ENCODE measurements at places on chromosomes 7 and 10. TPM values are rescaled to one million over a fixed set of nuclear protein-coding genes. Genes with fewer than 3 reads are reported as not detected.

- no peak for DNase-seq
Observed at GRCh38 chr10:71623098-71623985, 96.2 kb downstream of the C10orf105 start.

DNA sequence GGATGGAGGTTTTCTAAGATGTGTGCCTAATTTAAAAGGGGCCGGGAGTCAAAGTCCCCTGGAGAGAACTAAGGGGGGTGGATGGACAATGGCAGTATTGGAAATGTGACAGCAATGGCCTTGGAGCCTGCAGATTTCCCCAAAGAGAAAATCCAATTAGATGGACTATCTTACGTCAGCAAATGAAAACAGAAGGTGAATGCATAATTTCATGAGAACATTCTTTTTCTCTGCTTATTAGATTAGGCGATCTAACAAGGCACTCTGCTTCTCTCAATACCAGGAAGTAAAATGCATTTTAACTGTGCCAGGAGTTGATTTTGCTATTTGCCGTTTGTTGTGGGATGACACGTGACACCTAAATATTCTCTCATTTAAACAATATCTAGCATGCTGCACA lies 226.6 kb downstream of the ADAM12 start:
- DNase-seq = no peak

DNA sequence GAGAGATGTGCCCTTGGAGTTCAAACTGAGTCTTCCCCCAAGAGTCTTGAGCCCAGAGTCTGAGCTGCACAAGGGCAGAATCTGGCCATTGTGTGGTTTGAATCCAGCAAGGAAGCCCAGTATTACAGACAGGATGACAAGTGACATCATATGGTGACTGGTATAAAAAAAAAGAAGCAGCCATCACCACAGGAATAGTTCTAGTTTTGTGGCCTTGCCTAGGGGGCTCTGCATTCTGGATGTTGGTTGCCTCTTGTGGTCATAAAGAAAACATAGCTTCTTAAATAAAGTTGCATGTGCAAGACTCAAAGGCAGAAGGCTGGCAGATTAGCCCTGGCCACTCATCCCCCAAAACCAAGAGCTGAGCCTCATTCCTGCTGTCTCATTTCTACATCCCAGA lies 16.8 kb upstream of the LRRC72 start:
- no peak for DNase-seq

DNA sequence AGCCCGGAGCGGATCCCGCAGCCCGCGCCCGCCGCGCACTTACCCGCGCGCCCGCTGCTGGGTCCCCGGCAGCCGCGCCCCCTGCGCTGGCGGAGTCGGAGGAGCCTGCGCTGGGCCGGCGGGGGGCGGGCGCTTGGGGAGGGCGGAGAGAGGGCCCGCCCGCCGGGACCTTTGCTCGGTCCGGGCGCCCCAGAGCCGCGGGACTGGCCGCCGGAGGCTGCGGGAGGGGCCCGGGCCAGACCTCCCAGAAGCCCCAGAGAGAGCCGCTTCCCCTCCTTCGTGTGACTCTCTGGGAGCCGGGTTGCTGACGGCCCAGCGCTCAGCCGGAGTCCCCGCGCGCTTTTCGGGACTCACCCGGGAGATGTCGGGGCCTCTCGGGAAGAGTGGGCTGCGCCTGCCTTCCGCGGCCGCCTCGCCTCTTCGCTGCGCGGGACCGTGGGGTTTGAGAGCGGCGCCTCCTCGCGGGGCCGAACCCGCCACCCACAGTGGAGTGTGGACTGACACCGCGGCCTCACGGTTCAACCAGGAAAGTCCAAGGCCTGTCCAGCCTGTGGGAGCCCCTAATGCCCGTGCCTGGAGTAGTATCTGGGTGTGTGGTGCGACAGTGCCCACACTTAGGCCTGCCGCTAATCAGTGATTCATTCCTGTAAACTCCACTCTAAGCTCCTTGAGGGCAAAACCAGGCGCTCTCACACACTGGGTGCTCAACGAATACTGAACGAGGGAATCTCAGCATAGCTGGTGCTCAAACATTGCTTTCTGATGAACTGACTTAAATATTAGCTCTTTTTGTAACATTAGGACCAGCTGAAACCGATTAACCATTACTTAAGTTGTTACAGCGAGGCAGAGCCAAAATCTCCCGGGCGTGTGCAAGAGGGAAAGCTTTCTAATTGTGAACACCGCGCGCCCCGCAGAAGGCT lies at the start of gene GSDME:
Gene GSDME, minus strand, starts transcription at position 112 of the 923 bp plus-strand sequence. CDS start 7,690 bp downstream, outside the sequence.
- DNase-seq = no peak

The TUBB8 gene
- total RNA-seq = 0.88 TPM

Data from omental fat pad (tissue), 4 donors.